IMR-90 (cell line): ENCODE measurements at places on chromosomes 12 and 14. TPM values are rescaled to one million over a fixed set of nuclear protein-coding genes. Genes with fewer than 3 reads are reported as not detected.

The KRT73 gene
- total RNA-seq = not detected in 2 replicates

The DEPDC4 gene
- total RNA-seq = 0.72 and 7.5 TPM in 2 replicates

GRCh38 chr12:14562279-14562678 is 5.4 kb downstream of the PLBD1 start:
- no peak for DNase-seq

- no peak for DNase-seq
Measured at GRCh38 chr12:122867691-122868461, 28.0 kb downstream of the VPS37B start.

The FAIM2 gene
- 0.72 and 0.83 TPM in 2 replicates for total RNA-seq

The ADAM21 gene
- total RNA-seq = 0.28 and 0.36 TPM in 2 replicates

DNA sequence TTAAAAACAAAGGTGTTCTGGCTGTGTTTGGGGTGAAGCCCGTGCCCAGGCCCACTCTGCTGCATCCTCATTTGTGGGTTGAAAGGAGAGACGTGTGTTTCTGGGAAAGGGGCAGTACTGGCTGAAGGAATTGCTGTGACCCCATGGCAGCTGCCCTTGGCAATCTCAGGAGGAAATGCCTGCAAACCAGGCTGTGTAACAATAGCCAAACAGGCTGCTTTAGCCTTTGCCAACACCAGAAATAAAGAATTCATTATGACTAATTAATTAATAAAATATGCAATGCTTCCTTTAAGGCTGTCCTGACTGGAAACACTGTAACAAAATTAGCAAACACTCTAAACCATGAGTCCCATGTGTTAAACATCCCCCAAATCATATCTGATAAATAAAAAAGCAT is 53.0 kb upstream of the KRR1 start:
- no peak for DNase-seq

The B4GALNT3 gene
- total RNA-seq = not detected in 2 replicates

The OR4Q3 gene
- total RNA-seq = not detected in 2 replicates

The KLHL33 gene
- total RNA-seq = under 0.01 TPM in 2 replicates

The C12orf54 gene
- not detected in 2 replicates for total RNA-seq

The CCDC38 gene
- total RNA-seq = not detected in 2 replicates

The GAS2L3 gene
- 15.6 and 27.2 TPM in 2 replicates for total RNA-seq

DNA sequence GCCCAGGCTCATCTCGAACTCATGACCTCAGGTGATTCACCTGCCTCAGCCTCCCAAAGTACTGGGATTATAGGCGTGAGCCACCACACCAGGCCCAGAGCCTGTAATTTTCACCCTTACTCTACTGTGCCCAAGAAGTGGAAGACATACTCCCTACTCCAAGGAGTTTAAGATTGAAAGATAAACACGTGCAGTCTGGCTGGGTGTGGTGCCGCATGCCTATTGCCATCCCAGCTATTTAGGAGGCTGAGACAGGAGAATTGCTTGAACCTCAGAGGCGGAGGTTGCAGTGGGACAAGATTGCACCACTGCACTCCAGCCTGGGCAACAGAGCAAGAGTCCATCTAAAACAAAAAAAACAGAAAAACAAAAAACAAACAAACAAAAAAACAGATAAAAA is 90.0 kb downstream of the NINJ2 start:
- no peak for DNase-seq

The PRIMA1 gene
- not detected in 2 replicates for total RNA-seq

The ZNF410 gene
- 73.9 and 89.1 TPM in 2 replicates for total RNA-seq

GRCh38 chr14:55243386-55243785 is 27.8 kb upstream of the FBXO34 start:
- no peak for DNase-seq

DNA sequence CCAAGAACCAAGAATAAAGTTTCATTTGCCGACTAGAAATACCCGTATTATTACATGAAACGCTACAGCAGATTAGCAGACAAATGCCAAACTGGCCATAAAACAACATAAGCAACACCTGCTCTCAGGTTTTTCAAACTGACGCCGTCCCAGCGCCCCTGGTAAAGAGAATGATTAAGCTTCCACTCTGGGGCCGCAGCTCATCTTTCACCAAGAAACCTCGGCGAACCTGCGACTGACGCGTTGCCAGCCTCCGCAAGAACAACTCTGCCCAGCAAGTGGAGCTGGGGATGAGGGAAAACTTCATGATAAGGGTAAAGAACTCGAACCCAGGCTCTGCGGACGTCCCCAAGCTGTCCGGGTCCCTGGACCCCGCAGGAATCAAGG is 530 bp downstream of the ARL1 start:
- no peak for DNase-seq

- DNase-seq = no peak
Measured at GRCh38 chr12:21992823-21993222, 51.6 kb upstream of the ABCC9 start.

- DNase-seq = no peak
Measured at GRCh38 chr14:106228541-106229158, 702.3 kb downstream of the TMEM121 start.

- DNase-seq = no peak
Measured at GRCh38 chr12:49598527-49598926, 6.9 kb downstream of the FAM186B start.

GRCh38 chr14:92074555-92074954 is 31.8 kb downstream of the ATXN3 start:
- DNase-seq = peak; percentile 7

The PIANP gene
- total RNA-seq = under 0.01 and 0.18 TPM in 2 replicates

GRCh38 chr12:122569288-122569687 is 42.2 kb downstream of the KNTC1 start:
- DNase-seq = no peak

The ERP27 gene
- total RNA-seq = not detected in 2 replicates

The OR4K2 gene
- total RNA-seq = not detected in 2 replicates

GRCh38 chr14:67738740-67739504 is 37.2 kb downstream of the RDH12 start:
- DNase-seq = peak; percentile 93

GRCh38 chr12:68374307-68374982 is 42.3 kb upstream of the MDM1 start:
- DNase-seq = no peak

The CPNE8 gene
- not detected in 2 replicates for total RNA-seq

The FGD6 gene
- total RNA-seq = 9.5 and 9.7 TPM in 2 replicates

DNA sequence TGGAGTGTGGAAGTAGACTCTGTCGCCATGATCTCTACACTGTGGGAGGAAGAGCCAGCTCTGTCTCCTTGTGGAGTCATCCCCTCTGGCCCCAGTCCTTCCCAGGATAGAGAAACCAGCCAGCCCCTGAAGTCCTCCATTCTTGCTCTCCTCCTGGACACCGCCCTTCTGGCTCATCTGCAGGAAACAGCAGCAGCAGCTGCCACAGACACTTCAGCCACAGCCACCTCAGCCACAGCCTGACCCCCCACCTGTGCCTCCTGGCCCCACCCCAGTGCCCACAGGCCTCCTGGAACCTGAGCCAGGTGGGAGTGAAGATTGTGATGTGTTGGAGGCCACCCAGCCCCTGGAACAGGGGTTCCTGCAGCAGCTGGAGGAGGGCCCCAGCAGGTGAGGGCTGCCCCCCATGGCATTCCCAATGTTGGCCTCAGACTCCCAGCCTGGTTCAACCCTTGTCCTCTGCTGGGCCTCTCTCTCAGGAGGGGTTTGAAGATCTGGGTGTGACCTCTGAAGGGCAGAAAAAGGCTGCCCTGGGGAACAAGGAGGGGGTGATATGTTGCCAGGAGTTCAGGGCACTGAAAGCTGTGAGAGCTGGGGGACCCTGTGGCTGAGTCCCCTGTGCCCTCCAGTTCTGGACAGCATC is 10.5 kb downstream of the PRPF40B start:
- DNase-seq = no peak

GRCh38 chr12:132584429-132584828 is 26.0 kb downstream of the LRCOL1 start:
- no peak for DNase-seq

- peak; percentile 32 for DNase-seq
Measured at GRCh38 chr14:59123531-59123930, 64.9 kb upstream of the DAAM1 start.

The NCKAP5L gene
- 6.1 and 7.2 TPM in 2 replicates for total RNA-seq

- no peak for DNase-seq
Measured at GRCh38 chr12:91579516-91580263, 397.1 kb upstream of the DCN start.

The KRT77 gene
- not detected in 2 replicates for total RNA-seq

DNA sequence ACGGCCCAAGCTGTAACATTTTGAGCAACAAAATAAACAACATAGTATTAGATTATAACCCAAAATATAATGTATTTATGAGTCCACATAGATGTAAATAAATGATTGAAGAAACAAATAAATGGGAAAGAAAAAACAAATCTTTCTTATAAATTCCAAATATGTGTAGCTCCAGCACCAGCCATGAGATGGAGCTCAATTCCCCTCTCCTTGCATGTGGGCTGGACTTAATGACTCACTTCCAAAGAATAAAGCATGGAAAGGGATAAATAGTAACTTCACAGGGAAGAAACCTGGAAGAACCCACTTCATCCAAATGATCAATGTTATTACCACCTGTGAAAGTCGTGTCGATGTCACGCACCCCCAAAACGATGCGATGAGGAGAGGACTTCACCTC is 158.8 kb downstream of the RPAP3 start:
- peak; percentile 69 for DNase-seq

- DNase-seq = no peak
Measured at GRCh38 chr14:33414041-33414440, 475.4 kb downstream of the NPAS3 start.

DNA sequence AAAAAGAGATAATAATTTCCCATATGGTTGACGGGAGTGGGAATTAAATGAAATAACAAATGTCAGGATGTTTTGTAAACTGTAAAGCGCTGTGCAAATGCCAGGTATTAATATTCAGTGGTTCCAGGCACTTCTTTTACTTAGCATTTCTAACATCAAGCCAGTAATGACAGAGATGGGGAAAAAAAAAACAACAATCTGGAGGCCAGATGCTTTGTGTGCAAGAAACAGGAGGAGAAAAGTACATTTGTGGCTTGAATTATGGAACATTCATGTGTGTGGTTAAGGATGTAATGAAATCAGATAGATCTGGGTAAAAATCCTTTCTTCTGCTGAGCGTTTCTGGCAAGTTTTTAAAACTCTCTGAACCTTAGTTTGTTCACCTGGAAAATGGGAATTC is 509.6 kb downstream of the FUT8 start:
- DNase-seq = no peak

DNA sequence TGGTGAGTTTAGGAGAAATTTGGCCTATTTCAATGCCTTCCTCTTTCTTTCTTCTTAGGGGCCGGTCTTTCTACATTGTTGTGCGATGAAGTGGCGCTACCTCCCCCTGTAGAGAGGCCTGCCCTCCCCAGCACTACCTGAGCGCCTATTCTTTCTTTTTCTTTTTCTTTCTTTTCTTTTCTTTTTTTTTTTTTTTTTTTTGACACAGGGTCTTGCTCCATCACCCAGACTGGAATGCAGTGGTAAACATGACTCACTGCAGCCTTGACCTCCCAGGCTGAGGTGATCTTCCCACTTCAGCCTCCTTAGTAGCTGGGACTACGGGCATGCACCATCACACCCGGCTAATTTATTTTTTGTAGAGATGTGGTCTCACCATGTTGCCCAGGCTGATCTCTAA is 136.1 kb upstream of the MAX start:
- DNase-seq = peak; percentile 82

The CMA1 gene
- total RNA-seq = not detected in 2 replicates

- no peak for DNase-seq
Measured at GRCh38 chr12:24537083-24537860, 411.6 kb downstream of the BCAT1 start.

The DHRS2 gene
- total RNA-seq = under 0.01 and 0.18 TPM in 2 replicates

- DNase-seq = peak; percentile 19
Measured at GRCh38 chr12:43766291-43766690, 7.5 kb downstream of the IRAK4 start.

DNA sequence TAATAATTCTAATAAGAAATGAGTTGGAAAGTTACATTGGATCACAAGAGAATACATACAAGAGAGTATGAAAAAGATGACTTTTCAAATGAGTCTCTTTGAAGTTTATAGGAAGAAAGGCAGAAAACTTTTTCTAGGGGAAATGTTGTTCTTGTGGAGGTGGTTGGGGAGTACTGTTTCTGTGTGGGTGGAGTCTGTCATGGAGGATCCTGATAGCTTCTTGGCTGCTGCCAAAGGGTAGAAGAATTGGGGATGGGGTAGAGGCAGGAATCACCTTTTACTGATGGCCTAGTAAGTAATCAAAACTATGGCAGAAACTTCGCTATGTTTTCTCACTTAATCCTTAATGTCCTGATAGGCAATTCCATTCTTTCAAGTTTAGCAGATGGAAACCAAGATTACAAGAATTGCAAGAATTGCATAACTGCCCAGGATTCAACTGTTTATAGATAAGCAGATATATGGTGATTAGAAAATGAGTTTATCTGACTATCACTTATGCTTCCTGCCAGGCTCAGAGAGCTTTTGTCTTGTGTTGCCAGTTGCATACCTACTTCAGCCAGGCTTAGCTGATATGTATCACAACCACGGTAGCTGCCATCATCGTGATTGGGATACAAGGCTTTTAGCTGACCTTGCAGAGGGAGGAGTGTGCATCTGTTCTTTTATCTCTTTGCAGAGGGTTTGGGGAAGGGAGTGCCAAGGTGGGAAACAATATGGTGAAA is 463.9 kb downstream of the TMTC2 start:
- DNase-seq = no peak

- peak; percentile 60 for DNase-seq
Measured at GRCh38 chr14:69818758-69819191, 21.7 kb upstream of the SLC10A1 start.

The IL31 gene
- total RNA-seq = not detected in 2 replicates

The GLS2 gene
- under 0.01 and 0.36 TPM in 2 replicates for total RNA-seq

- DNase-seq = no peak
Measured at GRCh38 chr12:68414988-68415387, 82.8 kb upstream of the MDM1 start.

GRCh38 chr12:125081427-125081826 is 16.2 kb downstream of the AACS start:
- no peak for DNase-seq

The GNB3 gene
- 0.56 and 0.72 TPM in 2 replicates for total RNA-seq

The CELA1 gene
- total RNA-seq = not detected in 2 replicates
